Bronchial epithelial cell (primary cell): ENCODE measurements at places on chromosomes 11 and 22.

GRCh38 chr22:25704701-25705100, 37.3 kb upstream of the MYO18B start:
- DNase-seq = no peak

DNA sequence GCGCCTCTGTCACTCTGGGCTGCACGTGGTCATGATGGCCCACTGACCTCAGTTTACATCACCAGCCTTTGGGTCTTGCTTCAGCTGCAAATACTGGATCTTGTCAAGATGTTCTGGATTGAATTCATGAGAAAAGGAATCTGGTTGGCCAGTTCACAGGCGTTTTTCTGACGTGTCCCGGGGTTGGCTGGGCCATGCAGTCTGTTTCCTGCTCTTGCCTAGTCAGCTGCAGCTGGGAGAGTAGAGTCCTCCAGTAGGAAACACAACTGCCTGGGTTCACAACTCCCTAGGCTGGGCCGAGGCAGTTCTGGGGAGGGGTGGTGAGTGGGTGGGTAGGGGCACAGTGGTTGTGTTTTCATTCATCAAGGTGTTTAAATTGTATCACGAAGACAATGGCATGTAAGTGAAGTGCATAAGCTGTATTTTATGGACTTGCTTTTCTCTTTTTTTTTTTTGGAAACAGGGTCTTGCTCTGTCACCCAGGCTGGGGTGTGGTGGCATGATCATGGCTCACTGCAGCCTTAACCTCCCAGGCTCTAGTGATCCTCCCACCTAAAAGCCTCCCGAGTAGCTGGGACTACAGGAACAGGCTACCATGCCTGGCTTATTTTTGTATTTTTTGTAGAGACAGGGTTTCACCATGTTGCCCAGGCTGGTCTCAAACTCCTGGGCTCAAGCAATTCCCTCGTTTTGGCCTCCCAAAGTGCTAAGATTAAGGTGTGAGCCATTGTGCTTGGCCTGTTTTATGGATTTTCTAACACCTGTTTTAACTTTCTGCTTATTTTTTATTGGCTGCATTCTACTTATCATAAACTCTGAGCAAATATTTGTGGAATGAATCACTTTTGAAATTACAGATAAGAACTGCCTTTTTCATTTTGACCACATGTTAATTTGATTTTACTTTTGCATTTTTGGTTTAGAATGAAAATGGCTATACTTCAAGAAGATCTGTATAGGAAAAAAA, 54.0 kb upstream of the PITPNB start:
- DNase-seq = no peak

GRCh38 chr11:72718101-72718501, 34.1 kb downstream of the ARAP1 start:
- no peak for DNase-seq

GRCh38 chr11:121544956-121545355, 92.2 kb upstream of the SORL1-AS1 start:
- DNase-seq = no peak

DNA sequence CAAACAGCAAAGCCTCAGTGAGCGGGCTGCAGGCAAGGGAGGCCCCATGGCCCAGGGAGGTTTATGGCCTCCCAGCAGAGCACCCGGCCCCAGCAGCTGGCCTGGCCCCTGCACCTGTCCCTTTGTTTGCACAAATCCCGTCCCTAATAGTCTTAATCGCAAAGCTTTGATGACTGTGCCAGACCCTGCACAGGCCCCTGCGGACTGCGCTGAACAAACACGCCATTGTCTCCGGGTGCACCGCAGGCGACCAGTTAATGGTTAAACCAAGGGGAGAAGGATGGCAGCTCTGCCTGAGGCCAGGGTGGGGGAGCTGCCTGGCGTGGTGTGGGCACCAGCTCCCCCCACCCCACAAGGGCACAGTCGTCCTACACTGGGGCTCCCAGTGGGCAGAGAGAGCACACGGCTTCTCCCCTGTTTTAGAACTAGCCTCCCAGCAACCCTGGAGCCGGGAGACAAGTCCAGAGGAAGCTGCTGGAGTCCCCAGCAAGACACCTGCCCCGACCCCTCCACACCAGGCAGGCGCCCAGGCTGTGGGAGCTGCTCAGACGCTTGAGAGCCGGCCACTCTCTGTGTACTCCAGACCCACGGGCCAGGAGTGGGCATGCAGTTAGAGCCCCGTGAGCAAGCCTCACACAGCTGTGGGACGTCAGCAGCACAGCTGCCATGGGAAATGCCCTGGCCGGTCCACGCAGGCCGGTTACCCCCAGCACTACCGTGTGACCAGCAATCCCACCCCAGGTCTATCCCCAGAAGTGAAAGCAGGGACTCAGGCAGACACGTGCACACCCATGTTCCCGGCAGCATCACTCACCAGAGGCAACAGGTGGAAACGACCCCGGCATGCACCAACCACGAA, 39.7 kb upstream of the TH start:
- no peak for DNase-seq

DNA sequence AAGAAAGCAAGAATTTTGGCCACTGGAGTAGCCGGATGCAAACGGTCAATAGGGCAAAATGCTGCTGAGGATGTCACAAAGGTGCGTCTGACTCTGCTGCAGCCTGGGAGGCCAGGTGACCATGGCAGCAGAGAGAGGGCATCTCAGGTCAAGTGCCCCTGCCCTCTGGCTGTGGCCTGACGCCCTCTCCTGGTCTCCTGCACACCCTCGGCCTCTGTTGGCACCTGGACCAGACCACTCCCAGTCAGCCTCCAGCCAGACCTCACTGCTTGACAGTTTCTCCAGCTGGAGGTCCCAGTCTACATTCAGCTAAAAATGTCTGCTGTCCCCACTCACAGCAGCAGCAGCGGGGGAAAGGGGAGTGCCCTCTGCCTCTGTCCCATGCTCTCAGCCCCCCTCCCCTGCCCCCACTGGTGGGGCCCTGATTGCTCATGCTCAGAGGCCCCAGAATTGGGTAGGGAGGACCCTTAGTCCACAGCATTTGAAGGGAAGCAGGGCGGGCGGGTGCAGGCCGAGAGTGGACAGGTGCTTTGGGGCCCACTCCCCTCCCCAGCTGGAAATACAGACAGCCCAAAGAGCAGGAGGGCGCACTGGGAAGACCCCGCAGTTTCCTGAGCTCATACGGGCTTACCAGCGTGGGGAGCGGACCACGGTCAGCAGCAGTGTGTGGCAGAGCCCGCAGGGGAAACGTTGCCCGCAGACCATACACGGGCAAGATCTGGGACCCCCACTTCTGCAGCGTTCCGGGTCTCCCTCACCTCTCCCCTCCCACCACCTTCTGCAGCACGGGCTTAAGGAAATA, 1.6 kb upstream of the BRSK2 start:
- DNase-seq = no peak

GRCh38 chr11:34216706-34217105, 111.3 kb downstream of the NAT10 start:
- DNase-seq = no peak

DNA sequence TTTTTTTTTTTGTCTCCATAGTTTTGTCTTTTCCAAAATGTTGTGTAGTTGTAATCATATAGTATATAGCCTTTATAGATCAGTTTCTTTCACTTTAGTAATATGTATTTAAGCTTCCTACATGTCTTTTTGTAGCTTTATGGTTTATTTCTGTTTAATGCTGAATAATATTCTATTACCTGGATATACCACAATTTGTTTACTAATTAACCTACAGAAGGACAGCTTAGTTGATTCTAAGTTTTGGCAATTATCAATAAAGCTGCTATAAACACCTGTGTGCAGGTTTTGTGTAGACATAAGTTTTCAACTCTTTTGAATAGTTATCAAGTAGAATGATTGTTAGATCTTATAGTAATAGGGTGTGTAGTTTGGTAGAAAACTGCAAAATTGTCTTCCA, 130.3 kb upstream of the CARD18 start:
- DNase-seq = no peak

DNA sequence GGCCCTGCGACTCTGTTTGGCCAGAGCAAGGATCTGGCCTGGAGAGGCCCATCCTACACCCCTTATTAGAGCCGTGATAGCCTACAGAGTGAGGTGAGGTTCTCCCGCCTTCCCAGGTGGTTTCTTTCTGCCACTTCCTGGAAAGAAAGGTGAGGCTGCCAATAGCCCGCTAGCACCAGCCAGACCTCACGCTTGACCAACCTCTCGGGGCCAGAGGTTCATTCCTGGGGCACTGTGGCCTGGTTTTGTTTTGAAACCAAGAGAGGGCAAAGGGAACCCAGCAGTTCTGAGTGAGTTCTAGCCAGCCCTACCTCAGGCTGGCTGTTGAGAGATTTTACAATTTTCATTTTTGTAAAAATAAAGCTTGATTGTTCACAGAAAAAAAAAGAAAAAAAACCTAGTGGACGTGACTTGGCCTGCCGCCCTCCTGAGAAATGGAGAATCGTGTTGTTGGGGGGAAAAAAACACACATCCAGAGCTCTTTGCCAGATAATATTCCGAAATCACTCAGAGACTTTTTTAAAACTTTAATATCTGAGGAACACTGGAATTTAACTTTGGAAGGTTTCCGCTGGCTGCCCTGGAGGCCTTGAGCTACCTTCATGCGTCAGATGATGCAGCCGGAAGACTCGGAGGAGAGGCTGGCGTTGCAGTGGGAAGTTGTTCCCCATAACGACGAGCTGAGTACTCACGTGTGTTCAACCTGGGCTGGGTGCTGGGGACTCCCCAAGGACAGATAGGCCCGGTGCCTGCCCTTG, 84.5 kb downstream of the BCR start:
- DNase-seq = no peak

GRCh38 chr11:110249066-110249465, 47.3 kb downstream of the RDX start:
- peak; percentile 6 for DNase-seq

GRCh38 chr11:68039526-68040086, 781 bp downstream of the TCIRG1 start:
- no peak for DNase-seq

GRCh38 chr11:33731723-33732531, 4.3 kb downstream of the CD59 start:
- DNase-seq = no peak

DNA sequence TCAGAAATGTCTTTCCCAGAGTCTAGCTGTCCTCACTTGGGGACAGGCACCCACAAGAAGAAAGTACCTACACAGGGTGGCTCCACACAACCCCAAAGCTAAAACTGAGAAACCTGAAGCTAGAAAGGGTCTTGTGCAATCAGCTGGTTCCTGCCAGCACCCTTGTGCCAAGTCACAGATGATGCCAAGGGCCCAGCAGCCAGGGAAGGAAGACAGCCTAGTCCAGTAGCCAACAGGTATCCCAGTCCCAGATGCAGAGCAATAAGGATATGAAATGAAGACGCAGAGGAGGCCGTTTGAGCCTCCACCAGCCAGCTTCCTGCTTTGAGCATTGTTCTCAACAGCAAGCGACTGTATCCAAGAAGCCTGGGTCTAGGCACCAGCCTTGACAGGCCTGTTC, 6.1 kb downstream of the PLEKHA7 start:
- no peak for DNase-seq

DNA sequence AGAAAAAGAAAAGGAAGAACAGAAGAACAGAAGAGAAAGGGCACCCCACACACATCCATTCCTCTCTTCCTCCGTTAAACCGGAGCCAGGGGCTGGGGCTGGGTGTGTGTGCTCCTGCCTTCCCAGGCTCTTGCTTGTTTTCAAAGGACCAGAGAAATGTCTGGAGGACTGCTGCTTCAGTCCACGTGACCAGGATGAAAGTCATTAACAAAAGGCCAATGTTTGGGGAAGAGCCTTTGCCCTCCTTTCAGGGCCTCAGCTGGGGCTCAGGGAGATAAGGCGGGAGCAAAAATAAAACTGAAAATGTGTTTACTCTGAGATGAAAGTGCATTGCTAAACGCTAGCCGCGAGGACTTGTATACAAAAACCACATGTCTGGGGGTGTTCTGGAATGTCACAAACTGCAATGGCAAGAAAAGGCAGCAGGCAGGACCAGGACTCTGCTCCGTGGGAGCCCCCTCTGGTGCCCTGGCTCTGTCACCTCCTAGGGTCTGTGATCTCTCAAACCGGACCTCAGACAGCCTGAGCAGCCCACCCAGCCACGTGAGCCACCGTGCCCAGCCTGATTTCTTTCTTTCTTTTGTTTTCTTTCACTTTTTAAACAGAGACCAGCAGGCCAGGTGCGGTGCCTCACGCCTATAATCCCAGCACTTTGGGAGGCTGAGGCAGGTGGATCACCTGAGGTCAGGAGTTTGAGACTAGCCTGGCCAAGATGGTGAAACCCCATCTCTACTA, 31.6 kb upstream of the MYH9 start:
- DNase-seq = no peak

DNA sequence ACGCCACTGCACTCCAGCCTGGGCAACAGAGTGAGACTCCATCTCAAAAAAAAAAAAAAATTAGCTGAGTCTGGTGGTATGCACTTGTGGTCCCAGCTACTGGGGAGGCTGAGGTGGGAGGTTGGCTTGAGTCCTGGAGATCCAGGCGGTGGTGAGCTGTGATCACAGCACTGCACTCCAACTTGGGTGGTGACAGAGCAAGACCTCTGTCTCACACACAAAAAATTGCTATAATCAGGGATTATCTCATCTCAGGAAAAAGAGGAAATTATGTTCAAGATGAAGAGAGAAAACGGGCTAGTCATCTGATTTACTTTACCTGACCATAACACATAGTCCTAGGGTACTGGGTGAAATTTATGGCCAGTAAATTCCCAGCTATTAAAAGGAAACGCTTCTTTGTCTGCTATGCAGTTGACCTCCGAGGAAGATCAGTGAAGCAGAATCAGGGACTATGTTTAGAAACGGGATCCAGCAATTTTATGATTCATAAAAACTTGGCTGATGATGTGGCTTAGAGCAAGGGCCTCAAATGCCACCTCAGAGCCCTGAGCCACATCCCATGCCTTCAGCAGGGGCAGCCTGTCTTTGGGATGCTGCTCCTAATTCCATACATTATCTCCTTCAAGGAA, 386.2 kb downstream of the NTM start:
- no peak for DNase-seq

DNA sequence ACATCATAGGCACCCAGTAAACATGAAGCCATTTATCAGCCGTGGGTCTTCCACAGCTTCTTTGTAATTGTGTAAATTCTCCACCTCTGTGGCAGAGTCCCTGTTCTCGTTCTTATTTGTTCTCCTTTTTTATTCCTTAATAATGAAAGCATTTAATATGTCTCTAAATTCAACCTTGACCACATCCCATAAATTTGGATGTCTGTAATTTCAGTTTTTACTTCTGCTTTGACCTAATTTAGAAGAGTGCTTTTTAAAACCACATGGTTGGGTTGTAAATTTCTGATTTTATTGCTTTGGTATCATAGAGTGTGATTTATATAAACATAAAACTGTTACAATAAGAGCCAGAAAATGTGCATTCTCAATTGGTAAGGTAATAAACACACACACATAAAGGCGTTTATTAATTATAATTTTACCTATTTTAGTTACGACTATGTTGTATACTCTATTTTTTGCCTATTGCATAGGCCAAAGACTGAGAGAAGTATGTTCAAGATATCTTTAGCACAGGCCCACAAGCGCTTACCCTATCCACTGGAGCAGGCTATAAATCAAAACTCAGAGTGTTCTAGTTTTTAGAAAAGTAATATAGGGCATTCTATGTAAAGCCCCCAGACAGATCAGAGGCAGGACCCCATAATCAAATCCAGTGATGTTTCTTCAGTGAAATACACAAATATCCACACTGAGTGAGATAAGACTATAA, 58.0 kb upstream of the CCND1 start:
- no peak for DNase-seq

DNA sequence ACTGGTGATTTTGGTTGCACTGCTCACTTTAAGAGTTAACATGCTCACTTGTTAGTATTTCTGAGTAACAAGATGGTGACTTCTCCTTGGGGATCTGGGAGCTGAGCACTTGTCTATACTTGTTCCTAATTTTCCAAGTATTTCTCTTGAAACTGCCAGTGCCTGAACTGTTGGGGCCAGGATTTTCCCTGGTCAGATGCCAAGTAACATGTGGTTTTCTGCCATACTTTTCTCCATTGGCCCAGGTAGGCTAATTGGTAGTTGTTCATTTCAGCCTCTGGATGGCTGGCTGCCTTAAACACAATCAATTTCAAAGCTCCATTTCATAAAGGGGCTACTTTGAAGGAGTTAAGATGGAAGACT, 35.0 kb downstream of the RNF141 start:
- peak; percentile 92 for DNase-seq
